ENCODE measurements at places on chromosomes 4 and X. TPM values are rescaled to one million over a fixed set of nuclear protein-coding genes. Genes with fewer than 3 reads are reported as not detected.

DNA sequence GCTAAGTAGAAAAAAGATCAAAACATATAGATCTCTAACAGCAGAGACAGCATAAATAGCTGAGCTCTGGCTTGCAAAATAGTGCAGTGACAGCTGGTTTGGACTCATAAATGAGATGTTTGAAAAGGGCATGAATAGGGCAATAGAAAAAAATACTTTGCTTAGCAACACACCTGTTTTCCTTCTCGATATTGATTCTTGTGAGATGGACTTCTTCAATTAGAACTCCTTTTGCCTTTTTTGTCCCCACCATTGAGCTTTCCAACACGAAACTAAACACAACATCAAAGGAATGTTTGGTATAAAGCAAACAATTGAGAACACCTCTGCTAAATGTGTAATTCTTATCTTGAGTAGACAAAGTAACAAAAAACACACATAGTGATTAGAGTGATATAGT lies 726.3 kb downstream of the RAPGEF2 start:
- DNase-seq: no peak

The PLXNB3 gene
- total RNA-seq: not detected

DNA sequence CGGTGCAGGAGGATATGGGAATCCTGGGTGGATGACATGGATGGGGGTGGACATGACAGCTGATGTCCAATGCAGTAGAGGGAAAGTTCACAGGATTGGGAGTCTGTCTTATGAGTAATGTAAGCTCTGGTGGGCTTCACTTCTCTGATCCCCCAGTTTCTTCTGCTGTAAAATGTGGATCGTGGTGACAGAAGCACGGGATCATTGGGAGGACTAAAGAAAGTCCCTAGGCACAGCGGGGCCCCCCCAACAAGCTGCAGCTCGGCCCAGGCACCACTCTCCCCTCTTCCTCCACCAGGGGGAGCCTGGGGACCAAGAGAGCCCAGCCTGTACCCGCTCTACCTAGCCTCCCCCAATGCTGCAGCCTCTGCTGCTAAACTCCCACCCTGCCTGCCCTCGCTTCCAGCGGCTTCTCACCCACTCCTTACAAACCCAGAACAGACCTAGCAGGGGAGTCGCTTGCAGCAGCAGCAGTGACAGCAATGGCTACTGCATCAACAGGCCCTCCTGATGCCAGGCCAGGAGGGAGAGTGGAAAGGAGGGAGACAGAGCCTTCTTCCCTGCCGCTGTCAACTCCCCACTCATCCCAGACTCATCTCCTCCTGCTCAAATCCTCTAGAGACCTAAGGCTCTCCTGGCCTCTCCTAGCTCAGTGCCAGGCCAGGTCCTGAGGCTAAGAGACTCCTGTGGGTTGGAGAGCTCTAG lies 36.1 kb upstream of the IQSEC2 start:
- DNase-seq: peak; percentile 61

GRCh38 chr4:82842593-82842992 lies 44.0 kb upstream of the SCD5 start:
- peak; percentile 16 for DNase-seq

DNA sequence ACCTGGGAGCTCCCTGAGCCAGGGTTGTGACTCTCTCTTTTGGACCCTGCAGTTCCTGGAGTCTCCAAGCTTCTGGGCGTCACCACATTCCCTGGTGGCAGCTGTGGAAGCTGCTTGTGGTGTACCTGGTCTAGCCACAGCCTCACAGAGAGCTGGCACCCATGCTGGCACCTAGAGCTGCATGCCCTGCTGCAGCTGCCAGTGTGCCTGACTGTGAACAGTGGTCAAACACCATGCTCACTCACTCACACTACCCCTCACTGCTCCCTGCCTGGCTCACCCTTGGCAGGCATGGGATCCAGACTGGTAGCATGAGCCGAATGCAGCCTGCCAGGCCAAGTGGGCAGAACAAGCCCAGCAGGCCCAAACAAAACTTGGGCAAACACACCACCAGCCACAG lies 66.6 kb downstream of the NAA11 start:
- DNase-seq: no peak

DNA sequence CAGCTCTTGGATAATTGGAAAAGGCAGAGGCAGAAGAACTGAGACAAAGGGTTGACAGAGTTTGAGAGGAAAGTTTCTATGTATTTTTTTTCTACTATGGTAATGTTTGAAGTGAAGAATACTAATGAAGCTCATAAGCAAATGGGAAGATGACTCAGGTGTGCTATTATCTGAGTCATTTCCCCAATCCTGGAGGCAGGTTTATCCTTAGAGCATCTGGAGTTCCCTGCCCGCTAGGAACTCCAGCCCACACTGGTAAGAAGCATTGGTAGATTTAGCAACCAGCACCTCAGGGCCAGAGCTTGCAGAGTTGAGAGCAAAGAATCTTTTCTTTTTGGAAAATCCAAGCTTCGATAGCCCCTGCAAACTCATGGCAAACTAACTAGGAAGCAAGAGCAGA lies 55.2 kb downstream of the DOCK11 start:
- DNase-seq: no peak

- no peak for DNase-seq
Observed at GRCh38 chr4:120096508-120097297, 30.1 kb upstream of the MAD2L1 start.

- no peak for DNase-seq
Observed at GRCh38 chrX:97215186-97215585, 331.5 kb downstream of the RPA4 start.

The SPON2 gene
- total RNA-seq: 35.3 TPM

The NXF3 gene
- not detected for total RNA-seq
